ENCODE measurements at places on chromosomes 5 and 9. TPM values are rescaled to one million over a fixed set of nuclear protein-coding genes. Genes with fewer than 3 reads are reported as not detected.
A peak's percentile ranks its signal among the peaks of the same experiment; 100 is the strongest.

Gene C9orf50
- not detected for total RNA-seq

Gene LCN9
- not detected for total RNA-seq

Gene ZFP2
- 2.9 TPM for total RNA-seq

Gene SPINK5
- total RNA-seq = 0.27 TPM

Gene TRAF1
- total RNA-seq = 3.2 TPM

Gene SAPCD2
- 4.2 TPM for total RNA-seq

Gene NUTM2G
- total RNA-seq = not detected

Gene DOCK8
- total RNA-seq = 3.2 TPM

Gene PCDHB3
- 1.8 TPM for total RNA-seq

Gene TLX3
- total RNA-seq = not detected

Gene CATSPER3
- total RNA-seq = 0.31 TPM

Gene C5orf34
- 4.5 TPM for total RNA-seq

Gene PCDHGA3
- total RNA-seq = 1.2 TPM

Gene LCN2
- 0.09 TPM for total RNA-seq

Gene CD72
- total RNA-seq = 1.6 TPM

Gene SLC4A9
- 0.04 TPM for total RNA-seq

Gene PCDHA12
- total RNA-seq = 0.09 TPM

Gene SEMA6A
- total RNA-seq = 32.7 TPM

Gene BNC2
- 24.0 TPM for total RNA-seq

Gene SHOC1
- not detected for total RNA-seq

Gene CDO1
- 19.1 TPM for total RNA-seq

Gene PCDHGB4
- total RNA-seq = 4.2 TPM

Gene SEPTIN8
- 39.2 TPM for total RNA-seq

Gene SEMA5A
- total RNA-seq = 26.5 TPM

Gene PLPP7
- total RNA-seq = 52.4 TPM

DNA sequence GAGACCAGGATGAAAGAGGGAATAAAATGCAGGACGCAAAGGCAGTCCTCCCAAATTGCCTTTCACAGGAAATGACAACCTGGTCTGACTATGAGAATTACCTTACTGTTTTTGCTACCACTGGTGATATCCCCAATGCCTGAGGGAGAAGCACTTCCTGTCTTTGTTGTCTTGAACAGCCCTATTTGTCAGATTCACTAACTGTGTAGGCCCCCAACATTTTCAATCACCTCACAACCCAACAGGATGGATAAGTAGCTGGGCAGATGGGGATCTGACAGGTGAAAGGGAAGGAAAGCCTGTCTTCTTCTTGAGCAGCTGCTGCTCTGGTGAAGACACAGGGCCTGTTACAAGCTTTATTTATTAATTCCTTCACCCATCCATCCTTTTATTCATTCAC is 9.7 kb downstream of the ESM1 start:
- no peak for DNase-seq

- DNase-seq = peak; percentile 17
These were observed 2.7 kb upstream of the IL12B start for GRCh38 chr5:159332800-159333544.

GRCh38 chr9:93962017-93962416 is 6.9 kb upstream of the BARX1 start:
- DNase-seq = no peak

DNA sequence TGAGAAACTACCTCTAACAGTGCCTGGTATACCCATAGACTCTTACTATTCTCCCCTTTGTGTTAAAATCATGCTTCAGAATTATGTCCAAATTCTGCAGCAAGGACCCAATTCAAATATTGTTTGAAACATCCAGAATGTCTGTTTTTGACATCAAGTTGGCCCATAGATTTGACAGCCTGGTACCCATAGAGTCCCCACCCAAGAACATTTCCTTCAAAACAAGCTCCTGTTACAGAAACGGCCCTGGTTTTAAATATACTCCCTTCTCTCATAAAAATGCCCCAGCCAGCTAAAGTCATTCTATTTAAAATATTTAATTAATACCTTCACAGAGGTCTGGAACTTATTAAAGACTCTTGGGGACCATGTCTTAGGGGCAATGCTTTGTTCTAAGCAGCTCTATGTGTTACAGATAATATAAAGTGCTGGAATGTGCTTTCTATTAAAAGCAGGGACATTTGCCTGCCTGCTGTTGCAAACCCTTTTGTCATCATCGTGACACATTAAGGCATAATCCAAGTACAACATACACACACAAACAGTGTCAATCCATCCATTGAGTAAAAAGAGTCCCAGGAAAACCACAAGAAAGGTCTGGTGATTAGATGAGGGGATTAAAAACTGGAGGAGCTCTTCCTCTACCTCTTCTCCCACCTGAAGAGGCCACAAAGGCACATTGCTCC is 321.7 kb downstream of the MLLT3 start:
- no peak for DNase-seq

- DNase-seq = no peak
These were observed 698.0 kb upstream of the MEF2C start for GRCh38 chr5:89580976-89581375.

GRCh38 chr9:19409401-19410194 is 789 bp downstream of the ACER2 start:
- DNase-seq = peak; percentile 49

- no peak for DNase-seq
These were observed 1281.2 kb upstream of the NUDT12 start for GRCh38 chr5:104843822-104844221.

DNA sequence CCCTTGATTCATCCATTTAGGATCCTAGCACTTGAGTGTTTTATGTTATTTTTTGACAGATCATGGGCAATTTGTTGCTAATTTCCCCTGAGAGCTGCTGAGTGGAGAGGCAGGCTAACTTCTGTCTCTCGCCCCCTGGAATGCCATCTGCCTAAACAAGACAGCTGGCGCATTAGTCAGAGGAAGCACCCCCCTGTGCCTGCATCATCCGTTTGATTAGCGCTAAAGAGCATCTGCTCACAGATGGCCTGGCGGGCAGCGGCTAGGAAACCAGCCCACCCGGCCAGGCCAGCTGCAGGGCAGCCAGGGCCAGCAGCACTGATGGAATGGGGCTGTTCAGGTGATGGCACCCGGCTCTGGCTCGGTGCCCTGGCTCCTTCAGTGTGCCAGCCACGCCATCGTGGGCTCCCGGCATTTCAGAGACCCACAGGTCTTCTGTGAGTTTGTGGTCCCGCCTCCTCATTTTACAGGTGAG is 22.9 kb upstream of the ASS1 start:
- DNase-seq = peak; percentile 84

DNA sequence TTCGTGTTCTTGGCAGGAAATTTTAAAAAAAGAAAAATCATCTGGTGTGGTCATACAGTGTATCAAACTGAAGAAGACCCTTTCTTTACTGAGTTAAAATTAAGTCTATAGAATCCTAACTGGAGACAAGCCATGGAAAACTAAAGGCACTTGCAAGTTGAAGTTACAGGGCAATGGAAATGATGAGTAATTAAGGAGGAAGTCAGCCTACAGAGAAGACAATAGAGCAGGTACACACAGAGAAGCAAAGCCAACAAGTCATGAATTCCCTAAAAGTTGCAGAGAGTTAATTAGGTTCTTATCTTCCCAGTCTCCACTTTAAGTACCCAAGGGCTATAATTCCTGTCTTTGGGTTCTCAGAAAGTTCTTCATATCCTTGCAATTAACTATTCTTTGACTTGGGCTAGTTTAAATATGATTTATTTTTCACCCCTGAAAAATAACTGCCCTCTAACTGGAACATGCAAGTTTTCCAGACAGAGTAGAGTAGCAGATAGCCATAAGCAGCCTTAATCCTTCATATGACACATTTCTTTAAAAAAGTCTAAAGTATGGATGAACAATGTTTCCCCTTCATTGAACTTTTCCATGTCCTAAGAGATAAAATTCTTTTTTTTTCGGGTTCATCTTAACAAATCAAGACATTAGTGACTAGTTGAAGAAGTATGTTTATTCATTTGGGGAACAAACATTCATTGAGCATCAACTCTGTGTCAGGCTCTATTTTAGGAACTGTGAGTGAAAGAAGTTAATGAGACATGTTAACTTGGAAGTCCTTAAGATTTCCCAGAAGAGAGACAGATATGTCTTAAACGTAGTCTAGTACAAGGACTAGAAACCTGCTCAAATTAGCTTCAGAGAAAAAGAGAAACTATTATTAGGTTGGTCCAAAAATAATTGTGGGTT is 5.2 kb upstream of the ITGA2 start:
- no peak for DNase-seq

- no peak for DNase-seq
These were observed 1.3 kb downstream of the CDX1 start for GRCh38 chr5:150167908-150168307.

GRCh38 chr5:9544502-9545135 is 1.3 kb downstream of the SEMA5A start:
- DNase-seq = peak; percentile 93

GRCh38 chr9:37437621-37438020 is 15.1 kb downstream of the GRHPR start:
- DNase-seq = no peak

GRCh38 chr9:80061940-80062339 is 490.2 kb downstream of the TLE4 start:
- DNase-seq = peak; percentile 75

DNA sequence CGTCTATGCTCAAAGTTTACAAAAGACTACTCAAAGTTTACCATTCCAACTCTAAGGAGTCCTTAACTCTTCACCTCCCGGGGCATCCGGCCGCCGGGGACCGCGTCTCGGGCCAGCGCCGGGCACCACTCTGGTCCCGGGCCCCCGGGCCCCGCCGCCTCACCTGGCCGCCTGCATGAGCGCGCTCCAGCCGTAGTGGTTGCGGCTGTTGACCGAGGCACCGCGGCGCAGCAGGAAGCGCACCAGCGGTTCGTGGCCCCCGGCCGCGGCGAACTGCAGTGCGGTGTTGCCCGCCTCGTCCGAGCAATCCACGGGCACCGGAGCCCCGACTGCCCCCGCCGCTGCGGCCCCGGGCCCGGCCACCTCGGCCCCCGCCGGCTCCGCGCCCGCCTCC is 388 bp downstream of the ANKS6 start:
- peak; percentile 41 for DNase-seq

DNA sequence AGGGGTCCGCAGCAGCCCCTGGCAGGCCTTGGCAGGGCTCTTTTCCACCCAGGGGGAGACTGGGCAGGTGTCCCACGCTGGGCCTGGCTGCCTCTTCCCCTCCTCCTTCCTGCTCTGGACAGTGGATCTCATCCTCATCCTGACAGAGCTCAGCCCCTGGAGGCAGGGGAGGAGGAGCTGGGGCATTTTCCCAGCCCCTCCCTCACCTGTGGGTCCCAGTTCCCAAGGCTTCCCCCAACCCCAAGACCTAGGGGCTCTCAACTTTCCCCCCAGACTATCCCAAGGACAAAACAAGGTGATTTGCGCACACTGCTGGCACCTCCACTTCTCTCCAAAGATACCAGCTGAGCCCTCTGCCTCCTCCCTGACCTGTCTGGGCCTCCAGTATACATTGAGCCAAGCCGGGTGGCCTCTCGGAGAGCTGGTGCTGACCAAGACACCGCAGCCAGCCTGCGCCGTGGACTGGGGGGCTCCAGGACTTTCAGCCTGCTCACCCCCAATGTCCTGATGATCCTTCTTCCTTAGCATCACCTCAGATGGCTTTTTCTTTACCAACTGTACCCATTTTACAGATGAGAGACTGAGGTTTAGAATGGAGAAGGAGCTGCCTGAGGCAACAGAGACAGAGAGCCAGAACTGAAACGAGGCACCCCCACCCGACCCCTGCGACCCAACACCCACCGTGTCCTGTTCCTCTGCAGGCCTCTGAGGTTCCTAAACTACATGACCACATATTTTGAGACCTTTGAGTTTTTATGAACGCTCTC is 126.6 kb downstream of the BARX1 start:
- no peak for DNase-seq

DNA sequence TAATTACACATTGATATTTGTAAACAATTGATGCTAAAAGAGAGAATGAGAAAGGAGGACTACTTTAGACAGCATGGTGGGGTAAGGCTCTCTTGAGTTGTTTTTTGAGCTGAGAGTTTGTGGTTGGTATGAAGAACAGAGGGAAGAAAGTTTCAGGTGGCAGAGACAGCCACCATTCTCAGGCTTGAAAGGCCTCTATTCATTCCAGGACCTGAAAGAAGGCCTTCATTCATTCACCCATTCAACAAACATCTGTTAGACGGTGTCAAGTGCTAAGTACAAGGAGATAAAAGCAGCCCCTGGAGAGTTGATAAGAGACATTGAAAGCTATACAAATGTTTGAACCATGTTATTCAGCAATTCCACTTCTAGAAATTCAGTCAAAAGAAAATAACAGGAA is 21.7 kb upstream of the ADAM19 start:
- DNase-seq = no peak

DNA sequence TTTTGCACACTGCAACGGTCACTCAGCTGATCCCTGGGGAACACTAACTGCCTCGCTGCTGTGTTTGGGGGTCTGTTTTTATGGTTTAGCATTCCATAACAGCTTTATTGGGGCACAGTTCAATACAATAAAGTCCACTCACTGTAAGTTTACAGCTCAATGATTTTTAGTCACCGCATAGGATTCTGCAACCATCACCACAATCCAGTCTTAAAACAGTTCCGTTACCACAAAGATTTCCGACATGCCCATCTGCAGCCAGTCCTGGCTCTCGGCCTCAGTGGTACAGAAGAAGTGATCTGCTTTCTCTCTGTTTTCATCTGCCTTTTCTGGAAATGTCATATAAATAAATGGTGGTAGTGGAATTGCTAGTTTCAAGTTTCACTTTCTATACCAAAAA is 23.6 kb downstream of the OR2V2 start:
- no peak for DNase-seq

GRCh38 chr9:91949392-91949945 is 559 bp downstream of the ROR2 start:
- peak; percentile 27 for DNase-seq

DNA sequence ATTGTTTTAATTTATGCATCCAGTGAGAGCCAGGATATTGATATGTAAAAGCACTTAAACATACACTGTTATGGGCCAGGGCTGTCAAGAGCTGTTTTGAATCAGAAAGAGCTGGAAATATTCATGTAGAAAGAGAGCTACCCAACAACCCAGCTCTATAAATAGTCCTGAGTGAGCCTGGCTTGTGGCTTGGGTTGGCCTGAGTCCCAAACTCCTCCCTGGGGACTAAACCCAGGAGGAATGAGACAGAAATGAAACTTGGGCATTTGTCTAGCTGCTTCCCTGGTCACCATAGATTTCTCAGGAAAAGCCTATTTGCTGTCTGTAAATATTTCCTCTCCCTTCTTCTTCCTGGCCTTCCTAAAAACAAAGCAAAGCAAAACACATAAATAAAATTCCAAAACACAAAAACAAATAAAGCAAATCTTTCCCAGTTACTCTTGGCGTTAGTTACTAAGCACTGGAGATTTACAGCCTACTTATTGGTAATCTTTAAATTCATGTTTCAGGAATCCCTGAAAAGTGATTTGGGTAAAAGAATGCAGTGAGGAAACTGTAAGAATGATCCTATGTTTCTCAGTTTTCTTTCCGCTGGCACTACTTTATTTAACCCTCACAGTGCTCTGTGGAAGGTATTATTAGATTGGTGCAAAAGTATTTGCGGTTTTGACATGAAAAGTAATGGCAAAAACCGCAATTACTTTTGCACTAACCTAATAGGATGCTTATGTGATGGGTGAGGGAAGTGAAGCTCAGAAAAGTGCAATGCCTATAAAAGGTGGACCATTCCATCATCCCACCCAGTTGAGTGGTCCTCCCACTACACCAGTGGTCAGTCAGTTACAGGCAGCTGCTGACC is 111.8 kb downstream of the CARTPT start:
- DNase-seq = peak; percentile 76

- peak; percentile 76 for DNase-seq
These were observed 998.8 kb downstream of the MAT2B start for GRCh38 chr5:164504141-164504772.

GRCh38 chr5:114355086-114355830 is 6.6 kb upstream of the KCNN2 start:
- no peak for DNase-seq
